ENCODE measurements at places on chromosomes 16 and 17.

DNA sequence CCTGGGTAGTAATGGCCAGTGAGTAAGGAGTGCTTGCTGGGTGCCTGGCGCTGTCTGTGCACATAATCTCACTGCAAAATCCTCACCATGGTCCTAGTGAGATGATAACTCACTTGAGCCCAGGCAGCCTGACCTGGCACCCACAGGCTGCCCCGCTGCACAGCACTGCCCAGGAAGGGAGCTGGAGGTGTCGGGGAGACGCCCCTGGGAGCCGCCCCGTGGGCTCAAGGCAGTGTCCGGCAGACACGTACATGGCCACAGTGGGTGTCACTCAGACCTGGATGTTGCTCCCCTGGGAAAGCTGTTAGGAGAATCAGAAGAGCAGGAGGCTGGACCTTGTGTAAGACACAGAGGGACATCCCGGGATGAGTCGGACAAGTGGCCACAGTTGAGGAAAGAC lies 44.2 kb downstream of the BEAN1 start:
- peak; percentile 14 for DNase-seq

- no peak for DNase-seq
These were observed 27.7 kb downstream of the USP7 start for GRCh38 chr16:8935989-8936388.

GRCh38 chr16:57379579-57379978 lies 7.3 kb downstream of the CX3CL1 start:
- no peak for DNase-seq

GRCh38 chr17:42403150-42403549 lies 14.9 kb upstream of the STAT3 start:
- no peak for DNase-seq

GRCh38 chr17:80119839-80120238 lies 18.5 kb downstream of the GAA start:
- peak; percentile 33 for DNase-seq

GRCh38 chr17:48160177-48161081 lies 52.9 kb downstream of the SNX11 start:
- DNase-seq, result no peak

GRCh38 chr16:3508736-3509135 lies 7.9 kb downstream of the CLUAP1 start:
- peak; percentile 27 for DNase-seq

- no peak for DNase-seq
These were observed 467.3 kb downstream of the KCNJ2 start for GRCh38 chr17:70636517-70637133.

DNA sequence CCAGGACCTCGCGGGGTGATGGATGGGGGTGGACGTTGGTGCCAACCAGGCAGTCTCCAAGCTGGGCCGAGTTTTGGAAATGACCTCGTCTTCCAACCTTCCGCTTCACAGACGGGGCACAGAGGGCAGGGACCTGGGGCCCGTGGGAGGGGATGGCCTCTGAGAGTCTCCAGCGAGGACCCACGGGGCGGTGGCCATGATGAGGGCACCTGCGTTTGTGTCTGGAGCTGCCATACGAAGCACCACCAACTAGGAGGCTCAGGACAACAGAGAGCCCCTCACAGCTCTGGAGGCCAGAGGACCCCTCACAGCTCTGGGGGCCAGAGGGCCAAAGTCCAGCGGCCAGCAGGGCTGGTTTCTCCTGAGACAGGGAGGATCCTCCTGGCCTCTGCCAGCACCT lies 26.5 kb downstream of the SOX8 start:
- DNase-seq, result no peak

DNA sequence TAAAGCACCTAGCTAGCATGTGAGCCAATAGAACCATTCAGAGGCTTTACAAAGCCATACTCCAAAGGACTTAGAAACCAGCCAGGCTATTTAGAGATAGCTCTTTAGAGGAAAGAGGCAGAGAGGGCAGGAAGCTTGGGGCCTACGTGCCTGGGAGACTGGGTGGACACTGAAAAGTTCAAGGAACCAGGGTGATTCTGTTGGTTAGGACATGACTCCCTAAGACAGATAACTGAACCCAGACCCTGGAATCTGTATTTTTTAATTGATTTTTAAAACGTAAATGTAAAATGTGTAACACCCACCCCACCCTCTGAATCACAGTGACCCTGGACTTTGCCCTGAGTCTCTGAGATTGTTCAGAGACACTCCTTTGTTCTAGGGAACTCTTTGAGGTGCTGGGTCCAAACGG lies 16.1 kb upstream of the GNA13 start:
- DNase-seq, result no peak

- DNase-seq, result no peak
These were observed 720 bp upstream of the BCKDK start for GRCh38 chr16:31107465-31107867.

DNA sequence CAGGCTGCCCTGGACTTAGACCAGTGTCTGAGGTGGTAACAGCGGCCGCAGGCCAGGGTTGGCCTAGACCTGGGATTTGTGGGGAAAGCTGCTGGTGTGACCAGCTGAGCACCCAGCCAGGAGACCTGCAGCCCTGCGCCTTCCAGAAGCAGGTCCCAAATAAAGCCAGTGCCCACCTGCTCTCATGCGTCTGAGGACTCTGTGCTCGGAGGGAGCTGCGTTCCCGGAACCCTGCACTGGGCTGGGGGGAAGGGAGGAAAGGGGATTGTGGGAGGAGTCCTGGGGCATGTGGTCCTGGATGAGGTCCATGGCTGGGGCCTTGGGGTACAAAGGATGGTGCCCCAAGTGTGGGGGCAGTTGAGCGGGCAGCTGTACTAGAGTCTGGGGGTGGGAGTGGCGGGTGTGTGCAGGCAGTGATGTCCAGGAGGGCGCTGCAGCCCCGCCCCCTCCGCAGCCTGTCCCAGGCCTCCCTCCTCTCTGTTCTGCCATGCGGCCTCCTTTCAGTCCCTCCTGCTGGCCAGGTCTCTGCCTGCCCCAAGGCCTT lies 1.8 kb upstream of the NECAB2 start:
- DNase-seq, result no peak

DNA sequence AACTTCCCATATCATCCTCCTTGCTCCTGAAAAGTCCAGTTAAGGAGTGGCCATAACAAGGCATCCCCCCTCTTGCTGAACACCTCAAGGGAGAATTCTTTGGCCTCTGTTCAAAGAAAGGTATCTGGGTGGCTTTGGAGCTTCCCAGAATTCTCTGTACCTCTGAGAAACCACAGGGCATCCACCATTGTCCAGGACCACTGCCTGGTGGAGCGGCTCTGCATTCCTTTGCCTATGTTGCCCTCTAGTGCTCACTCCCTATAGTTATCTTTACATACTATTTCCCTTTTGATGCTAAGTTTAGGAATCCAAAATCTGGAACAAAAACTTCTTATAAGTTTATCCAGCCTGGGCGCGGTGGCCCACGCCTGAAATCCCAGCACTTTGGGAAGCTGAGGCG lies 30.3 kb downstream of the CHD9NB start:
- no peak for DNase-seq

DNA sequence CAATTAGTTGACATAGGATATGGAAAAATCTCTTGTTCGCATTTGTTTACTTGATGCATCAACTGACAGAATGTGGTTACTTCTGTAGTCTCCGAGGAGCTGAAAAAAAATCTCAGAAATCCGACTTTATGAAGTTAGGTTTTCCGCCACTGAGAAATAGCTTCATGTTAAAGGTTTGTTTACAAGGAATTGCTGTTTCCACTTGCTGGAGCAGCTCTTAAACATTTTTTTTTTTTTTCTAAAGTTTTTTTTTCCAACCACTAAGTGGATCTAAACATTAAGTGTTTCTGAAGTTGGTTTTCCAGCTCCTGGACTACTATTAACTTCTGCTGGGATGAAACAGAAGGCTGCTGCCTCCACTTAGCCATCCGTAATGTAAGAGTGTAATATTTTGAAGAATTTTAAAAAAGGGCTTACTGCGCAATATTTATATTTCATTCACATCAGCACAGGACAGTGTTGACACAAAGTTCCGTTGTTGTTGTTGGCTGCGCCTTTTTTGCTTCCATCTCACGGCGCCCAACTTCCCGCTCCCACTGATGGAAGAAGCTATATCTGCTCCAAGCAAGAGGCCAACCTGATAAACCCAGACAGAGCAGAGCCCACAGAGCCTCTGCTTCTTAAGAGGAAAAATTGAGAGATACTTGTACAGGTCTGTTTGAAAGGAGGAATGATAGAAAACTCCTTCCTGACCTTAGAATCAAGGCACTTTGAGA lies 167.7 kb upstream of the KCNJ16 start:
- DNase-seq, result no peak

DNA sequence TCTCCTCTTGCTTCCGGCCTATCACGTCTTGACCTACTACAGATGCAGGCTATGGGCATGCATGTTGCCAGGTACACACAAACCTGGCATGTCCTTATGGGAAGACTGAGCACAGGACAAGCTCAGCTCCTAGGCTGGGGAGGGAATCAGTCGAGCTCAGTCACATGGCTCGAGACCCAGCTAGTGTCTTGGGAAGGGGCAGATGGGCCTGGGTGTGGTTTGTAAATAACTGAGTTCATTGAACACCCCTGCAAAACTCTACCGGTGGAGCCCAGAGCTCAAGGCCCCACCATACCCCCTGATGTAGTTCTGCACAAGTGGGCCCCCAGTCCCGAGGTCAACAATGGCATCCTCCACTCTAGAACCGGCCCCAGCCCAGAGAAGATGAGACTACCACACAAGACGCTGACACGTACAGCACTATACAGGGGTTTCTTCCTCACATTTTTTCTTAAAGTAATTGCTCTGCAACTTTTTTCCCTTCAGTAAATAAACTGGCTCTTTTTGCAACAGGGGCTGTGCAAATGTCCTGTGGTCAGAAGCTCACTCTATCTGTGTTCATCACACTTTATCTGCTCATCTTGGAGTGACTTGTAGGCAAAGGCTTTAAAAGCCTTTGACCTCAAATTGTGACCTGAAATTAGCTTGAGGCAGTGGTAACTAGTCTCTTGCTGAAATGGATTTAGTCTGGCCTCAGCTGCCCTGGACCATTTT lies 22.9 kb downstream of the ZNHIT3 start:
- no peak for DNase-seq

DNA sequence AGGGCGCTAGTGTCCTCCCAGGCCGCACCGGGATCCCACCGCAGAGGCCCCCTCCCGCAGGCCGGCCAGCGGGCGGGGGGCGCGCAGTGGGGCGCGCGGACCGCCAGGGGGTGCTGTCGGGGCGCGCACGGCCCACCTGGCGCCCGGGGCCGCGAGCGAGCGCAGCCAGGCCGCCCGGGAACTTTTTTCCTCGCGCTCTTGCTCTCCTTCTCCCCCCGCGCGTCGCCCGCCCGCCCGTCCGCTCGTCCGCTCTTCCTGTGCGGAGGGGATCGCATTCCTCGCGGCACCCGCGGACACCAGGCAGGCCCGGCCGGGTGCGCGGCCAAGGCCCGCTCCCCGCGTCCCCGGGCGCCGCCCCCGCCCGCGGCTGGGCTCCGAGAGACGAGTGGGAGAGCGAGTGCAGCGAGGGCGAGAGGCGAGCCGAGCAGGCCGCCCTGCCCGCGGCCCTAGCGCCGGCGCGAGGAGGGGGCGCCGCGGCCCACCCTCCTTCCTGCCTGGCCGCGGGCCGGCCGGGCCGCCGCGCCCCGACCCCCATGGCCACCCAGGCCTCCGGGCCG lies at the start of gene RAI1:
RAI1 (plus strand) TSS at position 272 of the 557 bp plus-strand sequence. CDS start 111,491 bp downstream, outside the sequence.
- peak; percentile 90 for DNase-seq

- DNase-seq, result no peak
These were observed 28.4 kb upstream of the STH start for GRCh38 chr17:45970659-45971058.

DNA sequence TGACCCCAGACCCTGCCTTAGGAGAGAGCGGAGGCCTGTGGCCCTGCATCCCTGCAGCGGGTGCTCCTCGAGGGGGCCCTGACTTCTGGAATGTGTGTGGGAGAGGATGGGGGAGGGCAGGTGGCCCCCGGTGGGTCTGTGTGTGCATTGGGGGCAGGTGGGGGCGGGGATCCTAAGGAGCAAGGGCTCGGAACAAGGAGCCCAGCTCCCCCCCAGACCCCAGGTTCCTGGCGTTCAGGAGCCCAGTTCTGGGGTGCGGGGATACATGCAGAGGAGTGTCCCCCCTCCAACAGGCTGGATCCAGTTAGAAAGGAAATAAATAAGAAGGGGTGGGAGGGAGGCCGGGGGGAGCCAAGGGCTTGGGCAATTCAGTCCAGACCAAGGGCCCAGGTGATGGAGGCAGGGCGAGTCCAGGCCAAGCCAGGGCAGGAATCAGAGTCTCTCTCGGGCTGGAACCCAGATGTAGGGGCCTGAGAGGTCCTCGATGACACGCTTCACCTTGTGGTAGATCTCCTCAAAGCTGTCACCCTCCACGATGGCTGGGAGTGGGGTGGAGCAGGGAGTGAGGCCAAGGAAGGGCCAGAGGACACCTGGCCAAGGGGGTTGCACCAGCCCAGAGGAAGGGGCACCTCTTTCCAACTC lies 11.2 kb upstream of the ASGR1 start:
- DNase-seq, result no peak

DNA sequence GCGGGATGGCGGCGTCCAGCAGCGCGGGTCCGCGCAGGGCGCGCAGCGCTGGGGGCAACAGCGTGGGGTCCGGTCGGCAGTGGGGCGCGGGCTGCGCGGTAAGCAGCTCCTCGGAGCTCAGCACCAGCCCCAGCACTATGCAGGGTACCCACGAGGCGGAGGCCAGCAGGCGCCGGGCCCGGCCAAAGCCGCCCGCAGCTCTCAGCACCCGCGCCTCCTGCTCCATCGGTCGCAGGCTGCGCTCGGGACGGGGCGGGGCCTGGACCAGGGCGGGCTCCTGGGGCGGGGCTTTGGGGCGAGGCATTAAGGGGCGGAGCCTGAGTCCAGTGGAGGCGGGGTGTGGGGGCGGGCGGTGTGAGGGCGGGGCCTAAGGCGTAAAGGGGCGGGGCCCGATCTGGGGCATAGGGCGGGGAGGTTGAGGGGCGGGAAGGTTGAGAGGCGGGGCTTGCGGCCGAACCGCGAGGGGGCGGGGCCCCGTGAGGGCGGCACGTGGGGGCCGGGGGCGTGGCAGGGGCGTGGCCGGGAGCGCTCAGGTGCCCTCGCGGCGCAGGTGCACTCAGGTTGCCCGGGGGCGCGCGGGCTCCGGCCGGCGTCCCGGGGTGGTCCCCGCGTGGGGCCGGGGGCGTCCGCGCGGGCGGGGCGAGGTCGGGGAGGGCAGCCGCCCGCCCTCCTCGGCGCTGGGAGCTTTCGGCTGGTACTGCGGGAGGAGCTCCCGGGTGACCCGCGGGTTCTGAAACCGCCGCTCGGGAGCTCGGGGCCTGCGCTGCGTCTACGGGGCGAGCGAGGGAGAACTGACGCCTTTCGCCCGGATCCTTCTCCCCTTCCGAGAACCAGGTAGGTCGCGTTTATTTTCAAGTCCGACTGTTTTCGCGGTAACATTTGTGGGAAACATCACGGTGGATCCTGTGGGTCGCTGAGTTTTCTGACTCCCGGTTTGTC lies 1.4 kb upstream of the SLC22A31 start:
- peak; percentile 75 for DNase-seq

Data from sigmoid colon (tissue), 7 donors.